NCI-H1417 treated with DMSO at 0.1 percent for 48 hours (cell line): ENCODE measurements at places on chromosomes 1 and 21.

- no peak for DNase-seq
Observed at GRCh38 chr1:228370439-228370940, 36.1 kb downstream of the TRIM11 start.

- no peak for DNase-seq
Observed at GRCh38 chr1:228339059-228339704, 67.5 kb downstream of the TRIM11 start.

DNA sequence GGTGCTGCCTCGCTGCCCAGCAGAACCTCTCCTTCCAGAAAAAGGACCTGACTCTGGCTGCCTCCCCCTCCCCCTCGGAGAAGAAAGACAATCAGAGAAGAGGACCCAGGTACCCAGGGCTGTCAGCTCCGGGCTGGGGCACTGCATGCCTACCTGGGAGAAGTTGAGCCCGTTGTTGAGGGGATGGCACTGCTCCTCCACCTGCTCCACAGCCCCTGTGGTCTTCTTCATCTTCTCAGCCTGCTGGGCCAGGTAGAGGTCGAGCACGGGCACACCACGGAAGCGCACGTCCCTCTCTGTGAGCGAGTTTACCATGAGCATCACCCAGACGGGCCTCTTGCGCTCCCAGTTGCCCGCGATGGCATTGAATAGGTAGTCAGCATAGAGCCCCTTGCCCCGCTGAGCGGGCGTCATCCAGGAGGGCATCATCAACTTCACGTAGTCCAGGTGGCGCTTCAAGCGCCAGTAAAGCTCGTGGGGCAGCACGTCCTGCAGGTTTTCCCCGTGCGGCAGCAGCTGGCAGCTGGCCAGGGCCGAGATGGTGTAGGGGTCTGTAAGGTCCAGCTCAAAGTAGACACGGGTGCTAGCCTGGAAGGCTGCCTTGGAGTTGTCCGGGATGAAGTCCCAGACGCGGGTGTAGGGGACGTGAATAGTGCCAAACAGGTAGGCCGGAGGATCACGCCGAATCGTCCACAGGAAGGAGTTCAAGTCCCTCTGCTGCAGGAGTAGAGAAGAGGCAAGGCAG, 3.1 kb downstream of the TRABD2B start:
- DNase-seq: no peak

GRCh38 chr1:106717591-106717990, 338.9 kb upstream of the PRMT6 start:
- DNase-seq: no peak

DNA sequence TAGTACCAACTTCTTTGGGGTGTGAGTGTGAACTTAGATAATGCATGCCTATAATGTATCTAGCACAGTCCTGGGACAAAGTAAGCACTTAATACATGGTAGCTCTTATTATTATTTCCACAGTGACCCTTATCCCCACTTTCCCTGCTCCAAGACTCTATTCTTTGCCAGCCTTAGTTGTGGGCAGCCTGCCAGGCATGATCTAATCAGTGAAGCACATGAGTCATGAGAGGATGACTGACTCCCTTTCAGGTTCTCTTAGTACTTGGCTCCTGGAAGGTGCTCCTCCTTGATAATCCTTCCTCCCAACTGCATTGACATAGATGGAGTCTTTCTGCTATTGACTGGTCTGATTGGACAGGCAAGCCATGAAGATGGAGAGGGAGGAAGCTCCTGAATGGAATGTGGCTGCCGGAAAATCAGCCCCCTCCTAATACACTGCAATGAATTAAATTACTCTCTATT, 17.4 kb upstream of the GNG12 start:
- DNase-seq: no peak

DNA sequence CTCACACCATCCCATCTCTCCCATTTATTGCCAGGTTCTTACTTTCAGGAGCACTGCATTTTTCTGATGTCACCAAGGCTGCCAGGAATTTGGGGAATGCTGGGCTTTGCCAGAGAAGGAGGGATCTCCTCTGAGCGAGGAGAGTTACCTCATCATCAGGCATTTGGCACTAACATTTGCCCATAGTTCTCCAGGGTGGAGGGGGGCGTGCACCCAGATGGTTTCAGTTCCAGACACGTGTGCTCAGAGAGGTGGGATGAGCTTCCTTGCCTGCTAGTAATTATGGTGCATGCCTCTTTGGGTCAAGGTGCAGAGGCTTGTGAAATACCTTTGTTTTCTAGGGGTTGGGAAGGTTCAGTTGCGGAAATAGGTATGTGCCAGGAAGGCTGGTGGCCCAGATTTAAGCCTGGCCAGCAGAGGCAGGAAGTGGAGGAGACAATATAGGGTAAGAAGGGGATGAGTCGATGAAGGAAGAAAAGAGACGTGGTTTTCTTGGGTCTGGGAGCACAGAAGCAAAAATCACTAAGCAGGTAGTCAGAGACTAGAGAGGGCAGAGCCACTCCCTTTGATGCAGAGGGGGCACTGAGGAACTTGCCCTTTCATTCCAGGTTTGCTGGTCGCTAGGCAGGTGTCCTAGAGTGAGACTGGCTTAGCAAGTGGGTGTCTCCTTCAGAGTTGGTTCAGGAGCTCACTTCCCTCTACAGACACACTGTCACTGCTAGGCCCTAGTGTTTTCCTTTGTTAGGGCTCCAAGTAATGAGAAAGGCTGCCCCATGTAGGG, 7.2 kb downstream of the TUFT1 start:
- DNase-seq: no peak

DNA sequence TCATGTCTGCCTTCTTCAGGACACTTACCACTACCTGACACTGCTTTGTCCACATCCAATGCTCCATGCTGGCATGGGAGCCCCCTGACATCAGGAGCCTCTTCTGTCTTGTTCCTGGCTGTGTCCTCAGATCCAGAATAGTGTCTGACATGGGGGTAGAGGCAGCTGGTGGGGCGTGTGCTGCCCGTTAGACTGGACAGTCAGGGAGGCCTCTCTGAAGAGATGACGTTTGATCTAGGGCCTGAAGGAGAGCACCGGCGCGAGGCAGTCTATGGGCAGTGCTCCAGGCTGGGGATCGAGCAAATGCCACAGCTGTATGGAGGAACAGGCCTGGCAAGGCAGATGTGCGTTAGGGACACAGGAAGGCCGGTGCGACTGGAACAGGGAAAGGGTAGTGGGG, 16.6 kb downstream of the SLC9A1 start:
- no peak for DNase-seq

DNA sequence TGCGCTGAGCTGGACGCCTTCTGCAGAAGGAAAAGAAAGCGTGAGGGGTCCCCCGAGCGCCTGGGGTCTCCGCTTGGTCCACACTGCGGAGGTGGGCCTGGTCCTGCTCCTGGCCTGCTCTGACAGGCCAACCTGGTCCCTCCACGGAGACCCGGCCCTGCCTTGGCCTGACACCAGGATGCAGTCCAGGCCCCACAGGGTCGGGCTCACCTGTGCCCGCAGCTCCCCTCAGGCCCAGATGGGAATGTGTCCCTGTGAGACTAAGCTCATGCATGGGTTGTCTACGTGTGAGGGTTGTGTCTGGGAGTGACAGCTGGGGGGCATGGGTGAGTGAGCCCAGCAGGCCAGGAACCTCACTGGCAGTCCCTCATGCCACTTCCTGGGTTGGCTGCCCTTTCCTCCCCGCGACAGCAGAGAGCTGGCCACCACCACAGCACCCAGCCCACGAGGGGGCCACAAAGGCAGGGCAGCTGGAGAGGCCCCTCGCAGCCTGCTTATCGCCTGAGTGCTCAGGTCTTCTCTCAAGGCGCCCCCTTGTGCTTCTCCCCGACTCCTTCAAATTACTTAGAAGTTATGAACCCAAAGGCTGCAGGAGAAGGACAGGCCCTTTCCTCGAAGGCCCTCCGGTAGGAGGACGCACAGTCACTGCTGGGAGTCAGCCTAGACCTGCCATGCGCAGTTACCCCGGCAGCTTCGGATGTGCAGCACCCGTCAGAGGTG, 41.1 kb downstream of the SLC45A1 start:
- no peak for DNase-seq

- DNase-seq: no peak
Observed at GRCh38 chr1:20575541-20576336, 13.2 kb upstream of the CDA start.

DNA sequence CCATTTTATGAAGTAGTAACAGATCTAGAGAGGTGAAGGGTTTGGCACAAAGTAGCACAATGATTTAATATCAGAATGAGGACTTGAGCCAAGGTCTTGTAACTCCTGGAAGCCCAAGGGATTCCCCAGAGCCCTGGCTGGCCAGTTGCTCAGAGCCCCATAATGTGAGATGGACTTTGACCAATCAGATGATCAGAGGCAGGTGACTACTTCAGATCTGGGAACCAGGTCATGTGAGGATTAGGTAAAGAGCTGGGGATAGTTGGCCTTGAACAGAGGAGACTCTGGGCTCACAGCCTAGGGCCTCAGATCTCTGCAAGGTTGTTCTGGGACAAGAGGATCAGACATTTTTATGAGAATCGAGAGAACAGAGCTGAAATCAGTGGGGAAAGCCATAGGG, 18.9 kb downstream of the SHISAL2A start:
- DNase-seq: no peak

DNA sequence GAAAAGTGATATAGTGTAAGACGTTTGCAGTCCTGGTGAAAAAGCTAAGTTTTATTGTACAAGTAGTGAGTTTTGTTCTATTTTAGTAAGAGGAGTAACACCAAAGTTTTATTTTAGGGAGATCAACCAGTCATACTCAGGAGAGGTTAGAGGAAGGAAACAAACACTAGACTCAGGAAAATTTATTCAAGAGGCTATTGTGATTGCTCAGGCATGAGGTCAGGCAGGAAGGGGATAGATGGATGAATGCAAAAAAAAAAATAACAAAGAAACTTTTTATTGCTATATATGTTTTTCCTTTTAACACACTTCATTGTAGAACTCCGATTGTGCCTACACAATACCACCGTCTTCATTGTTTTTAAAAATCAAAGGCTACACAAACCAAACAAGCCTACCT, 189.0 kb downstream of the LYPLAL1 start:
- no peak for DNase-seq

- DNase-seq: no peak
Observed at GRCh38 chr1:151455231-151455630, 4.1 kb downstream of the POGZ start.

DNA sequence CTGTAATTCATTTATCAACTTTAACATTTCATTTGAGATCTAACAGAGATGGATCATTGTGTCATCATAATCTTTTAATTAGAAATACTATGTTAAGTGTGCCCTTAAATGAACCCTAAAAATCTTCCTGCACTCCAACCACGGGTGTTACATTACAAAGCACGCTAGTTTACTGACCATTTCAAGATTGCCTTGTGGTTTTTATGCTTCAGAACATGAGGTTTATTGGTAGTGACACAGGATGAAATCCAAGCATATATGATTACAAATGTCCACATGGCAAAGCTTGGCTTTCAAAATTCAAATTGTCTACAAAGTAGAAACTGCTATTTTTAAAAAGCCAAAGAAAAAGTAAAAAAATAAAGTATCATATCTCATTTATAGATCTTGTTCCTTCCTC, 190.4 kb upstream of the USP25 start:
- DNase-seq: no peak
